ENCODE measurements at places on chromosomes 1 and 21. TPM values are rescaled to one million over a fixed set of nuclear protein-coding genes. Genes with fewer than 3 reads are reported as not detected.

GRCh38 chr1:226682871-226683814 is 55.9 kb downstream of the ITPKB start:
- DNase-seq: peak; percentile 50
- H3K4me1 ChIP-seq: peaks cover 7% of the 10 kb centered on the region
- no peaks in the 10 kb centered on the region for H3K36me3 ChIP-seq
- no peak overlapping the region for H3K27ac ChIP-seq

HSD11B1 gene
- 1.8 TPM for total RNA-seq

CDCA8 gene
- total RNA-seq: 1.5 TPM

DNA sequence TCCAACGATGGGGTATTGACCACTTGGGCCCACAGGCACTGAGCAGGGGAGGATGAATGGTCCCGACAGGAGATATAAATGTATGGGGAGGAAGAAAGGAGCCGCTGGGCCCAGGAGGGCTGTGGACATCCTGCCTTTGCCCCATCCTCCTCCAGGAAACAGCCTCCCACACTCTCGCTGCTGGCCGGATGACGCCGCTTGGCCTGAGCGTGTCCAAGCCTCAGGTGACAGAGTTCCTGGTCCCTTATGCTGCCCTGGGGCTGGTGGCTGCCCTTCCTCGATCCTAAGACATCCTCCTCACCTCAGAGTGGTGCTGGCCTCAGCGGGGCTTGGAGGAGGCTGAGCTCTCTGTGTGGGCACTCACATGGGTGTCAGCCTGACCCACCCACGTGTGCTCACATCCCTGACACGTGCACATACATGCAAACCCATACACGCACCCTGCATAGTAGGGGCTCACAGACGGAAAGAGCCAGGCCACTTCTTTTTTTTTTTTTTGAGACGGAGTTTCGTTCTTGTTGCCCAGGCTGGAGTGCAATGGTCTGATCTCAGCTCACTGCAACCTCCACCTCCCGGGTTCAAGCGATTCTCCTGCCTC is 5.9 kb upstream of the SERINC2 start:
- peaks cover 29% of the 10 kb centered on the region for H3K4me1 ChIP-seq
- H3K36me3 ChIP-seq: no peaks in the 10 kb centered on the region
- H3K4me3 ChIP-seq: no peak overlapping the region
- peak; percentile 17 for DNase-seq
- no peak overlapping the region for H3K27ac ChIP-seq

GRCh38 chr1:42379794-42380585 is 602 bp upstream of the RIMKLA start:
- no peak overlapping the region for H3K27ac ChIP-seq
- no peaks in the 10 kb centered on the region for H3K4me1 ChIP-seq
- H3K4me3 ChIP-seq: no peak overlapping the region

GRCh38 chr1:165152727-165153126 is 203.8 kb downstream of the LMX1A start:
- no peak overlapping the region for H3K4me3 ChIP-seq
- H3K27ac ChIP-seq: no peak overlapping the region
- no peaks in the 10 kb centered on the region for H3K36me3 ChIP-seq
- no peaks in the 10 kb centered on the region for H3K4me1 ChIP-seq

GRCh38 chr21:14889080-14889810 is 175.6 kb downstream of the NRIP1 start:
- no peak for DNase-seq
- no peak overlapping the region for H3K27ac ChIP-seq
- no peak overlapping the region for H3K4me3 ChIP-seq
- H3K4me1 ChIP-seq: peaks cover 14% of the 10 kb centered on the region

- no peak overlapping the region for H3K4me3 ChIP-seq
- DNase-seq: peak; percentile 65
- no peaks in the 10 kb centered on the region for H3K36me3 ChIP-seq
- H3K4me1 ChIP-seq: peaks cover 12% of the 10 kb centered on the region
- no peaks in the 10 kb centered on the region for H3K27me3 ChIP-seq
- peak overlapping the region; percentile 72 for H3K27ac ChIP-seq
Measured at GRCh38 chr21:35510957-35511695, 462.0 kb upstream of the RUNX1 start.

DNA sequence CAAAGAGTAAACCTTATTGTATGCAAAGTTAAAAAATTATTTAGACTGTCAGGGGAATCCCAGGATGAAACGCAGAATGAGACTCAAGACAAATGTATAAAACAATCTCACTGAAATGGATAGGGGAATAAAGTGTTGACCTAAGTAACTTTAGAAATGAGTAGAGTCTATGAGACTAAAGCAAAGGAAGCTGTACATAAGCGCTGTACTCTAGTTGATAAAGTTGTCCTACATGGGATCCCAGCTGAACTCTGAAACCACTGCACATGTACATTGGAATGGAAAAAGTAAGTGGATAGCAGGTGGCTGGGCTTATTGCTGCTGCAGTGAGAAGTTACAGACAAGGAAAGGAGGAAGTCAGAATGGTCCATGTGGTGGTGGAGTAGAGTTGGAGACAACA is 18.7 kb downstream of the MMEL1 start:
- DNase-seq: no peak
- no peaks in the 10 kb centered on the region for H3K4me1 ChIP-seq
- peaks cover 5% of the 10 kb centered on the region for H3K27me3 ChIP-seq
- no peak overlapping the region for H3K27ac ChIP-seq
- H3K36me3 ChIP-seq: no peaks in the 10 kb centered on the region
- no peak overlapping the region for H3K4me3 ChIP-seq

CLDN14 gene
- total RNA-seq: 0.29 TPM

GRCh38 chr1:67983867-67984266 is 66.6 kb downstream of the DIRAS3 start:
- H3K4me1 ChIP-seq: peaks cover 33% of the 10 kb centered on the region
- no peaks in the 10 kb centered on the region for H3K27me3 ChIP-seq
- peak; percentile 23 for DNase-seq
- peak overlapping the region; percentile 9 for H3K27ac ChIP-seq
- no peaks in the 10 kb centered on the region for H3K36me3 ChIP-seq

C1orf94 gene
- total RNA-seq: not detected

DNA sequence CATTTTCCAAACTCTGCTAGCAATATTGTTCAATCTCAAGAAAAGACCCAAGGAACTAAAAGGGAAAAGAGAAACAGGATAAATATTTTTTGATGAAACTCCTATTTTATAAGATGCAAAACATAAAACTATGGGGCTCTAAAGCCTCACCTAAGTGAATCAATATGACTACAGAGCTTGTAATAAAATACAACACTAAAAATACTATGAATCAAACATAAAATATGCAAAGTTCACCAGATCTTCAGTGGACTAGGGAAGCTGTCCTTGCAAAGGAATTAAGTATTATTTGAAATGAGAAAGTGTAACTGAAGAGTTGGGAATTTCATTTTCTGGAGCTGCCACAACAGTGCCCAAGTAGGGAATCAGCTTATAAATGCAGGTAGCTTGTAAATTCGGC is 124.5 kb downstream of the CRB1 start:
- H3K4me3 ChIP-seq: no peak overlapping the region
- H3K36me3 ChIP-seq: no peaks in the 10 kb centered on the region
- H3K27me3 ChIP-seq: peaks cover under 1% of the 10 kb centered on the region
- no peak for DNase-seq
- H3K4me1 ChIP-seq: peaks cover 3% of the 10 kb centered on the region
- no peak overlapping the region for H3K27ac ChIP-seq

- peak; percentile 87 for DNase-seq
- H3K4me3 ChIP-seq: peak overlapping the region; percentile 80
- no peak overlapping the region for H3K27ac ChIP-seq
- no peaks in the 10 kb centered on the region for H3K36me3 ChIP-seq
- peaks cover 5% of the 10 kb centered on the region for H3K4me1 ChIP-seq
Measured at GRCh38 chr1:64745181-64745985, 508 bp downstream of the RAVER2 start.

DNA sequence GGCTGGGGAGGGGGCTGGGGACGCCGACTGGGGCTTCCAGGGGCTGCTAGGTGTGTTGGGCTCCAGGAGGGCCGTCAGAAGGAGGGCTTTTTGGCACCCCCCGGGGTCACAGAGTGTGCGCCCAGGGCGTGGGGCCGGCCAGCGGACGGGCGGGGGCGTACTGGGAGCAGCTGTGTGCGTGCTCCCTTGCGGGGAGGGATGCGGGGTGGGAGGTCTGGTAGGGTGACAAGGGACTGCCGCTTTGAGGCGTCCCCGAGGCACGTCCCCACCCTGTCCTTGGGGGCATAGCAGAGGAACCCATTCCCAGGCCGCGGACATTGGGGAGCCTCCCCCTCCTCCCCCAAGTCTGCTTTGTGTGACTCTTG is 1.1 kb downstream of the FOXO6 start:
- peaks cover 51% of the 10 kb centered on the region for H3K27me3 ChIP-seq
- no peak overlapping the region for H3K27ac ChIP-seq
- DNase-seq: peak; percentile 68
- H3K36me3 ChIP-seq: no peaks in the 10 kb centered on the region

DNA sequence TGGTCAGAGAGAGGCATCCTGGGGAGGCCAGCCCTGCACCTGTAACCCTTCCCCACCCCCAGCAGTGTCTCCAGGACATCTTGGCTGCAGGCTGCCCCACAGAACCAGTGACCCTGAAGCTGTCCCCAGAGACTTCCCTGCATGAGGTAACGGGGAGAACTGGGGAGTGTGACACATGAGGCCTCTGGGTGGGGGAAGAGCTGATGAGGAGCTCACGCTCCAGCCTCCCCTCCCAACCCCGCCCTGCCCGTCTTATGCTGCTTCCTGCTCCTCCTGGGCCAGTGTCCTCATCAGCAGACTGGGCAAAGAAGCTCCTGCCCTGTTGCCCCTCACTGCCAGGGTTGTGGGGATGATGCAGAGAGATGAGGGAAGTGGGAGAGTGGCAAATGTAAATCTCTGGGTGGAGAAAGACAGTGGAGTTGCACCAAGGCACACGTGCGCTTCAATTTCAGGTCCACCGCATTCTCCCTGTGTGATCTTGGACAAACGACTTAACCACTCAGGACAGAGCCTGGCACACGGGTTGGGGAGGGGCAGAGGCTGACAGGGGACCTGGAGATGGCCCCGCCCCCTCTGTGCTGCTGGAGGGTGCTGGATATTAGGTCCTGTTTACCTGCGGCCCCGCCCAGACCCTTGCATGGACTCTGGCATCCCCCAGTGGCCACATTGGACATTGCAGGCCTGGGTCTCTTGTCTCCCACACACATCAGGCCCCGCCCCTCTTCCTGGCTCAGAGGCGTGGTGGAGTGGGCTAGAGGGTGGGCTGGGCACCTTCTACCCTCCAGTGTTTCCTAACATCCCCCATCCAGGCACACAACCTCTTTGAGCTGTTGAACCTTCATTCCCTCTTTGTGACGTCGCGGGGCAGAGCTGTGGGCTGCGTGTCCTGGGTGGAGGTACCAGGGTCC is 12.3 kb downstream of the CLCNKB start:
- no peak overlapping the region for H3K4me3 ChIP-seq
- no peak overlapping the region for H3K27ac ChIP-seq
- peaks cover 3% of the 10 kb centered on the region for H3K27me3 ChIP-seq
- no peaks in the 10 kb centered on the region for H3K4me1 ChIP-seq
- H3K36me3 ChIP-seq: no peaks in the 10 kb centered on the region
- peak; percentile 98 for DNase-seq

DNA sequence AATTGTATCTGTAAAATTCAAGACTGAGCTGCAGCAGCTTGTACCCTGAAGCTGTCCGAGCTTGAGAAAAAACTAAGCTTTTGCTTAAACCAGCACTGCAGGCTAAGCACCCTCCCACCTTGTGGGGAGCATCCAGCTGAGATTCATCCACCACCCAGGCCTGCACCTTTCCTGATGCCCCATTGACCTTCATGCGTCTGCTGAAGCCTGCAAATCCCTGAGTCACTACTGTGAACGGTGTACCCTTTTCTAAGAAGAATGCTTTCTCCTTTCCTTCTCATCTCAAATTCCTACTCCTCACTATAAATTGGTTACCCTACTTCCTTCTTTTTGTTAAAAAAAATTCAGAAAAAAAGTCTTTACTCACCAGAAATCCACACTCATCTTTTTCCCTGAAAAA is 90.9 kb upstream of the RGS18 start:
- DNase-seq: no peak
- no peaks in the 10 kb centered on the region for H3K36me3 ChIP-seq
- H3K4me1 ChIP-seq: no peaks in the 10 kb centered on the region

DNA sequence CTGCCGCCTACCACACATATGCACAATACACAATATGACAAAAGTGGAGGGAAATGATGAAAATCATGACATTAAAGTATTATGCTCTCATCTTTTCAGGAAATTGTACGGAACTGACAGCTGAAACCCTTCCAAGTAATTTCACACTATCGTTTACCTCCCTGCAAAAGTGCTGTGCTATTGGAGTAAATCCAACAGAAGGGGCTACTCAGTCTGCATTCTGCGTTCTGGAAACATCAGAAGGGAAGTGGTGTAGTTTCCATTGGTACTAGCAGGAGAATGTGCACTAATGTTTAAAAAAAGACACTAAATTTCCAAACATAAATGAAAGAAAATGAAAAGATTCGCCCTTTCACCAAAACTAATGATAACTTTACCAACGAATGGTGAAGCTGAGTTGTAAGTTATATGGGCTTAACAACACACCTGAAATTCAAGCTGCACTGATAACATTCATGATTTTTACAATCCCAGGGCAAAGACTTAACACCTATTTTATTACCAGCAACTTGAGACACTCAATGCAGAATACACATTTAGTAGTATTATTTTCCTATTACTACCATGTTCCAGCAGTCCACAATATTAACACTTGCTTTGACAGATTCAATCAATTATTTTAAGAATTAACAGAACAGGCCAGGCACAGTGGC is 3.2 kb downstream of the DENND1B start:
- no peak overlapping the region for H3K27ac ChIP-seq
- DNase-seq: no peak
- H3K4me3 ChIP-seq: no peak overlapping the region

GRCh38 chr1:110212169-110213142 is 2.3 kb downstream of the KCNC4 start:
- no peak overlapping the region for H3K27ac ChIP-seq
- H3K27me3 ChIP-seq: peaks cover 8% of the 10 kb centered on the region
- H3K4me3 ChIP-seq: peak overlapping the region; percentile 33
- DNase-seq: peak; percentile 90
- peaks cover 4% of the 10 kb centered on the region for H3K4me1 ChIP-seq

DNA sequence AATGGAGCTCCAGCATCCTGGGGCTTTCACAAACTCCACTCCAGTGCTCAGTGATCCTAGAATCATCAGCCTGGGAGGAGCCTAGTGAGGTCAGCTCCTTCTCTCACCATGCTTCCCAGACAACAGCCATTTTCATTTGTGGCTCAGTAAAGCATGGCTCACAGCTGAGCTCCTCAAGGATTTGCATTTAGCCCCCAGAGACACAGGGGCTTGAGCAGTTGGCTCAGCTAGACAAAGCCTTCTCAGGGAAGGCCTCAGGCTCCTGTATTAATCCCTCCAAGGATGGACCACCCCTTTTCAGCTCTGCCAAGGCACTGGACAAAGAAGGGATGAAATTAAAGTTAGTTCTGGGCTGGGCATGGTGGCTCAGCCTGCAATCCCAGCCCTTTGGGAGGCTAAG is 39.5 kb downstream of the ERI3 start:
- H3K4me3 ChIP-seq: no peak overlapping the region
- no peak for DNase-seq
- peaks cover 6% of the 10 kb centered on the region for H3K4me1 ChIP-seq
- no peak overlapping the region for H3K27ac ChIP-seq
- no peaks in the 10 kb centered on the region for H3K27me3 ChIP-seq

DNA sequence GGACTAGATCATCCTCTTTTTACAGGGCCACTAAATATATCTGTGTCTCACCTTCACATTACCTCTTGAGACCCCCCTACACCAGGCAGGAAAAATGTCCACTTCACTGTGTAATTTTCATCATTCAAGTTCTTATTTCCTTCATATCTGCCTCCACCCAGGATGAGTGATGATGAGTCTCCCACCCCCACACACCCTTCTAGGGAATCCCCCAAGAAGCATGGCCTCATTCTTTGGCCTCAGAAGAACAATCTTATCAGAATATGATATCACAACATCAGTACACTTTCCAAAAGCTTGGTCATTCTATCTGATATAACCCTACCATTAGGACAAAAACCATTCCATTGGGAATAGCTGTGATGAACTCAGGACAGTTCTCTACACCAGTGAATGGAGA is 170.3 kb upstream of the DUSP10 start:
- no peaks in the 10 kb centered on the region for H3K27me3 ChIP-seq
- DNase-seq: peak; percentile 36
- no peak overlapping the region for H3K27ac ChIP-seq
- H3K36me3 ChIP-seq: no peaks in the 10 kb centered on the region
